ENCODE measurements at places on chromosomes 3 and 15. TPM values are rescaled to one million over a fixed set of nuclear protein-coding genes. Genes with fewer than 3 reads are reported as not detected.

The BFSP2 gene
- not detected for total RNA-seq

The CFAP100 gene
- 0.93 TPM for total RNA-seq

The SLC15A2 gene
- 23.4 TPM for total RNA-seq

The LRTM1 gene
- 16.1 TPM for total RNA-seq

The OCA2 gene
- total RNA-seq = 10.6 TPM

The ASB14 gene
- total RNA-seq = 0.12 TPM

The ALDH1L1 gene
- 32.5 TPM for total RNA-seq

The PLAAT1 gene
- 4.0 TPM for total RNA-seq

Data from metanephros (tissue), 2 donors.